ENCODE measurements at places on chromosomes 1 and 21.

DNA sequence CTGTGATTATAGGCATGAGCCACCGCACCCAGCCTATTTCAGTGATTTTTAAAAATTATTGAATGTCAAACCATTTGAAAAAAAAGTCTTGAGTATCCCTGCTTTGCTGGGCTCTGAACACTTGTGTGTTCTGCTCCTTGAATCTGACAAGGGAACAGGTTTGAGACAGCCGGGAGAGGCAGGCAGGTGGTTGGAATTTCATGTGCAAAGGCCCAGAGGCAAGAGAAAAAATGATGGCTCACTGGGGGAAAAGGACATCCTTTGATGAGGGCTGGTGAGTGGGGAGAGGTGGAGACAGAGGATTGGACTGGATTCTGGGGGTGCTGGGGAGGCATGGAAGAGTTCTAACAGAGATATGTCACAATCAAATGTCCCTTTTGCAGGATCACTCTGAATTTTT, 13.1 kb upstream of the WASF2 start:
- DNase-seq: no peak

DNA sequence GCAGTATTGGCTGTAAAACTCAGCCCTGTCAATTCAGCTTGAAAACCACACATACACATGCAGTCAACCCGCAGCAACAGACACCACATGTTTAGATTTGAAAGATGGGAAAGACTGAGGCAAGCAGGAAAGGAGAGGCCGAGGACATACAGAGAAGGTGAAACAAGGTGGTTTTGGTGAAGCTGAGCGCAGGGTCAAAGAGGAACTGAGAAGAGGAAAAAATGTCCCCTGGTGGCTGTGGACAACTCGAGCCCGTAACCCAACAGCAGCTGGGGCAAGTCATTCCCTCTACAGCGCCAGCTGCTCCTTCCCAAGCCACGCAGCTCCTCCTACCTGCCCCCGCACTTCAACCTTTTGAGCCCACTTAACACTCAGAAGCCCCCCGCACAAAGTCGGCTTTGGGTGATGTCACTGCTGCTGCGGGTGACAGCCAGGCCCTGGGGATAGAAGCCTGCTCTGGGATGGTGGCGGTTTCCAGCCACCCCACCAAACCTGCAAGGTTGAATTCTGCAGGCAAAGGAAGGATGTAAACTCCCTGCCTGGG, 63.0 kb downstream of the KCNN3 start:
- DNase-seq: no peak

- peak; percentile 96 for DNase-seq
These were observed 51.9 kb upstream of the LPAR3 start for GRCh38 chr1:84944767-84945486.

DNA sequence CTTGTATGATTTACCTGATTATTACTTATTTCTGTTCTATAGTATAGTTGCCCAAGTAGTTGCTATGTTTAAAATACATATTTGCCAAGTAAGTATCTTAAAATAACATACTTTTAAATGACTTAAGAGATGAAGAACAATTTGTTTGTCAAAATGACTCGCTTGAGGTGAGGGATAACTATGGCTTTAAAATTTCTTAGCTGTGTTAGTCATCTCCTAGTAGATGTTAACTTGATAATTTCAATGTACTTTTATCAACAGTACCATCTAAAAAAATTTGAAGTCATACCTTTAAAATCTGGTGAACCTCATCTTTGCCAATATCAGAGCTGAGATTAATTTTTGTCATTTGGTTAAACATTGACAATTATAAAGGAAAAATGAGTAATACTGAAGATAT, 37.7 kb downstream of the ODR4 start:
- DNase-seq: no peak

- peak; percentile 16 for DNase-seq
These were observed 61.4 kb downstream of the MAGI3 start for GRCh38 chr1:113451710-113452109.

DNA sequence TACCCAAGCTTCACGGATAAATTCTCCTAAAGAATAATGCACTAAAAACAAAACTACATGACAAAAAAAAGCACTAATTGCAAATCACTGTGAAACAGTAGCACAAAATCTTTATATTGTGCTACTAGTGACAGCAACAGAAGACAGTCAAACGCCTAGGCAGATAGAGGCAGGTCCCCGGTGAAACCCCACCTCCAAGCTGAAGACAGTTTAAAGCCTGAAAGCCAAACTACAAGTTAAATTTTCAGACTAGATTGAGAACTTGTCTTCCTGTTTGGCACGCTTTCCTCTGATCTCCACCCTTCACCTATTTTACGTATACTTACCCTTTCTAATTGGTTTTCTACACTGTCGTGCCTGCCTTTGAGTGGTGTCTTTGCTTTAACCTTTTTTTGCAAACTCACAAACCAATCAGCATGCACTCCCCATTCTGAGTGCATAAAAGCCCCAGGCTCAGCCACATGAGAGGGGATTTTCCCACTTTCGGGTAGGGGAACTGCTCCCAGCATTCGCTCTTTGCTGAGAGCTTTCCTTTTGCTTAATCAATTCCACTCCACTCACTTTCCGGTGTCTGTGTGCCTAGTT, 3.6 kb upstream of the BACH1 start:
- no peak for DNase-seq

- peak; percentile 78 for DNase-seq
These were observed at the start of gene WLS for GRCh38 chr1:68232289-68233148. Gene WLS (minus strand): TSS chr1:68232523. CDS start chr1:68232299, 224 bp downstream.

- no peak for DNase-seq
These were observed 450.6 kb downstream of the TTLL7 start for GRCh38 chr1:83548311-83548710.

GRCh38 chr1:11153184-11153583, 36.0 kb upstream of the ANGPTL7 start:
- DNase-seq: no peak

DNA sequence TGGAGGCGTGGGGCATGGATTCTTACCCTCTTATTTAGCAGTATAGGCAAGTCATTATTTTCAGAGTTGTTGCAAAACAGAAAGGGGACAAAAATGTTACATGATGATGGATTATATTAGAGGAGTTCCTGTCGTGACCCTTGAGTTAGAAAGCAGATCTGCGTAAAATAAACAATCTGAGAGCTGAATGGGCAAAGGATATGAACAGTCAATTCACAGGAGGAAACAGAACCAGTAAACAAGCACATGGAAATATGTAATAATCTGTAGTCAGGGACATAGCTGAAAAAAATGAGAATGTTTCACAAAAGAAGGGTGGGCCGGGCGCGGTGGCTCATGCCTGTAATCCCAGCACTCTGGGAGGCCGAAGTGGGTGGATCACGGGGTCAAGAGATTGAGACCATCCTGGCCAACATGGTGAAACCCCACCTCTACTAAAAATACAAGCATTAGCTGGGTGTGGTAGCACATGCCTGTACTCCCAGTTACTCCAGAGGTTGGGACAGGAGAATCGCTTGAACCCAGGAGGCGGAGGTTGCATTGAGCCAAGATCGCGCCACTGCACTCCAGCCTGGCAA, 20.9 kb downstream of the RCAN1 start:
- peak; percentile 64 for DNase-seq

- DNase-seq: no peak
These were observed 896.8 kb upstream of the ADGRL4 start for GRCh38 chr1:79903321-79903720.

DNA sequence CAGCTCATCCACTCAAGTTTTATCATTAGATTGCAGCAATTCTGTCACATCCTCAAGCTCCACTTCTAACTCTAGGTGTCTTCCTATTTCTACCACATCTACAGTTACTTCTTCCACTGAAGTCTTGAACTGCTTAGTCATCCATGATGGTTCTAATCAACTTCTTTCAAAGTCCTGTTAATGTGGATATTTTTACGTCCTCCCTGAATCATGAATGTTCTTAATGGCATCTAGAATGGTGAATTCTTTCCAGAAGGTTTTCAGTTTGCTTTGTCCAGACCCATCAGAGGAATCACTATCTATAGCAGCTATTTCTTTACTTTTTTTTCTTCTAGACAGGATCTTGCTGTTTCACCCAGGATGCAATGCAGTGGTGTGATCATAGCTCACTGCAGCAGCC, 78.0 kb upstream of the RNPC3 start:
- DNase-seq: no peak
